ENCODE measurements at places on chromosomes 2 and 18. TPM values are rescaled to one million over a fixed set of nuclear protein-coding genes. Genes with fewer than 3 reads are reported as not detected.

- no peak for DNase-seq
These were observed 40.5 kb upstream of the NABP1 start for GRCh38 chr2:191637182-191638078.

GRCh38 chr18:29234751-29235150 lies 1057.8 kb upstream of the CDH2 start:
- DNase-seq = no peak

DNA sequence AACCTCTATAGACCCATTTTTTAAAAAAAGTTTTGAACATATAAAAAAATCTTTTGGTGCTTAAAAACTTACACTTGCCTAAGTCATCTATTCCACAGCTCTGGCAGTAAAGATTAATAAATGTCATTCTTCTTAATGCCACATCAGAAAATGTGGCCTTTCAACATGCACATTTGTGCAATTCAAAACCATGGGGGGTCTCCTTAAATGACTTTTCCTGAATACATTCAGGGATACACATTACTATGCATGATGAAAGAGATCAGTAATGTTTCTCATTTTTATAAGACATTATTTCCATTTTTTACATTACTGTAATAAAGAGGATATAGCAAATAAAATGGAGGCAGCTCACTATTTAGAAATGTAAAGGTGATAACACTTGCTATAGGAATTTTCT lies 142.3 kb downstream of the RBM43 start:
- no peak for DNase-seq

GRCh38 chr2:217964275-217965161 lies 38.3 kb downstream of the TNS1 start:
- DNase-seq = no peak

DNA sequence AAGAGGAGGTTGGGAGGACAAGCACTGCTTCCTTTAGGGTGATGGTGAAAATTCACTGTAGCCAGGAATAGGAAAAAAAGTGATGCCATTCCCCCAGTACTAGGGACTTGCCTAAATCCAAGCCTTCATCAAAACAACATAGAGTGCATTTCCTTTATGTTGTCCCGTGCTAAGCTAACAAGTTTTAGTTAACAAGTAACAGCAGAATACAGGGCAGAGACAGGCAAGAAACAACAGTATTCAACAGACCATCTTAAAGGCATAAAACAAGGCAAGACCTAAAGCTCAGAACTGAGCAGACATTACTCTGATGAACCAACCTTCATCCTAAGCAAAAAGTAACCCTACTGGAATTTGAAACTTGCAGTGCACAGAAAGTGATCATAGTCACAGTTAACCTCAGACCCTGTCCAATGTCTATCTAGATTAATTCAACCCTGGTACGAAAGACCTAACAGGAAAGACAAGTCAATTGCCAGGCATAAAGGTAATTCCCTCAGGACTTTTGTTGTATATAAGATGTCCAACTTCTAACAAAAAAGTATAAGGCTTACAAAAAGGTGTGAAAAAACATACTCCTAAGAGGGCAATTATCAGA lies 34.4 kb upstream of the GALNT1 start:
- no peak for DNase-seq

GRCh38 chr2:85583667-85584353 lies 421 bp upstream of the VAMP5 start:
- DNase-seq = no peak

DNA sequence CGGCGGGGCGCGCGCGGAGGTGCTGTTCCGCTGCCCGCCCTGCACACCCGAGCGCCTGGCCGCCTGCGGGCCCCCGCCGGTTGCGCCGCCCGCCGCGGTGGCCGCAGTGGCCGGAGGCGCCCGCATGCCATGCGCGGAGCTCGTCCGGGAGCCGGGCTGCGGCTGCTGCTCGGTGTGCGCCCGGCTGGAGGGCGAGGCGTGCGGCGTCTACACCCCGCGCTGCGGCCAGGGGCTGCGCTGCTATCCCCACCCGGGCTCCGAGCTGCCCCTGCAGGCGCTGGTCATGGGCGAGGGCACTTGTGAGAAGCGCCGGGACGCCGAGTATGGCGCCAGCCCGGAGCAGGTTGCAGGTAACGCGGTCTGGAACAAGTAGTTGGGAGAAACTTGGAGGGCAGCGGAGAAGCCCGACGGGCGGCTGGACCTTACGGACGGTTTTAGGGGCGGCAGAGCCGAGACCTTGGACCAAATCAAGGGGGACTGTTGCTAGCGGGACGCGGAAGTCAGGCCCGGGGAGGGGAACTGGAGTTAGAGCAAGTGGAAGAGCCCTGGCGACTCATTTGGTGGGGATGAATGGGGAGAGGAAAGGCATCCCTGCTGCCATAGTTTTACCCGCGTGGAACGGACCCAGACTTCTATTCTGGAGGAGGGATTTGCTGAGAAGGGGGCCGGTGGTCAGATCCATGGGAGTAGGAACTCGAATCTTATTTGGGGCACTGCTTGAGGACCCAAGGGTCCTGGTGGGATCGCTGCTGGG lies 573 bp downstream of the IGFBP2 start:
- no peak for DNase-seq

DNA sequence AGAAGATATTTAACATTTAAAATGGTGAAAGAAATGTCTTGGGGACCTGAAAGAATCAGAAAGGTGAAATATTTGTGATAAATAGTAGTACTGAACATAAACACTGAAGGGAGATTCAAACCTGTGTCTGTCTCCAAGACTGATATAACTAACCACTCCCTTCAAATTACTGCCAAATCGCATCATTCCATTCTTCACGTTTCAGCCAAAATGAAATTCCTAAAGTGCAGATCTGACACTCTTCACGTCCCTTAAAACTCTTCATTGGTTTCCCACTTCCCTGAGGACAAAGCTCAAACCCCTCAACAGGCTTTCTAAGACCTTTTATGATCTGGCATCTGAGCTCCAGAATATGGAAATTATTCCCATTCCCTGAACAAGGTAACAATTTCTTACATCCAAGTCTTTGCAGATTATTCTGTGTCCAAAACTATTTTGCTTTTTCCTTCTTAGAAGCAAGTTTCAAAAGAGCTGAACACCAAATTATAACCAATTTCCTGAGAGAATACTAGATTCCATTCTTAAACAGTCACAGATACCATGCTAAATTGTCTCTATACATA lies 18.9 kb downstream of the SLC8A1 start:
- DNase-seq = no peak

GRCh38 chr2:100675855-100676254 lies 113.1 kb downstream of the PDCL3 start:
- no peak for DNase-seq

GRCh38 chr18:33579349-33580215 lies 1.6 kb downstream of the ASXL3 start:
- DNase-seq = no peak

DNA sequence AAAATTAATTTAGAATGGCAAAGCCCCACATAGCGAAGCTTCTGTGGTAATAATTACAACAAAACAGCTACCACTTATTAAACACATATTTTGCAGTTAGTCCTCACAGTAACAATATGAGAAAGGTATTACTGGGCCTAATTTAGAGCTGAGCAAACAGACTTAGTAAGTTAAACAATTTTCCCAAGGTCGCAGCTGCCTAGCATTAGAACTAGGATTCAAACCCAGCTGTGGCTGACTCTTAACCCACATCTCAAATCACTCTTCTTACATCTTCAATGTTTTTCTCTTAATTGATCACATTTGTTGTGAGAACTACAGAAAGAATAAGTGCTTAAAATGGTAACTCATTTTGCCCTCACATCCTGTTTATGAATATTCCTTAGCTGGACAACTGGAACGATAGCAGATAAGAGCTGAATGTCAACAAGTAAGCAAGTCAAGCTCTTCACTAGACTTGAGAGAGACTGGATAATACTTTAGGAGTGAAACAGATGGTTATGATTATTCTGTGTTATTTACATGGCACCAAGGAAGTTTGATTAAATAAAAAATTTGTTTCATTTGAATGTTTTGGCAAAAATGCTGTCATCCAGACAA lies 59.4 kb upstream of the TMEM17 start:
- no peak for DNase-seq

GRCh38 chr2:16252251-16252650 lies 311.9 kb downstream of the MYCN start:
- no peak for DNase-seq

DNA sequence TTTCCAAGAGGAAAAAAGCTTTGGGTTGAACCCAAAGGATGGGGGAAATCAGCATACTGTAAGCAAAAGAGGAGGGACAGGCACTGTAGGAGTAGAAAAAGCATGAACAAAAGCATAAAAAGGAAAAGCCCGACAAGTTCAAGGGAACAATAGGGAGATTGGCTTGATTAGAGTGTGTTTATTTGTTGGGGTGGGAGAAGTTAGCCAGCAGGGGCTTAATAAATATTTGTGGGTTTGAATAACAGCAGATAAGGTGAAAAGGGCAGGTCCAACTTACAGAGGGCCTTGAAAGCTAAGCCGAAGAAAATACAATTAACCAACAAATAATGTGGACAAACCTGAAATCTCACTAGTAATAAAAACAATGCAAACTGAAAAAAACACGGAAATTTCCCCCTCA lies 126.7 kb downstream of the THADA start:
- DNase-seq = no peak

DNA sequence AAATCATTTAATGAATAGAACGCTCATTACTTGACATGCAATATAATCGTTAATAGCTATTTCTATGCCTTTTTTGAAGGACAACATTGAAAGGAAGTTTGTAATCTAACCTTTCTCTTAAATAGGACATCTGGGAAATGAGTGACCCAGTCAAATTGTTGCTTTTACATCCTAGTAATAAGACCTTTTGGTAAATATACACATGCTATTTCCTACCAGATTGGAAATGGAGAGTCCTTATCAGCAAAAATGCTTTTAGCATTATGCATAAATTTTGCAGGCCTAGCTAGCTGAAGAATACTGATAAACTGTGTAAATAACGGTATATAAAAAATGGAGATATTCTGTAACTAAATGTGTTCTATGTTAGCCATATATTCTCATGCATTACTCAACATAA lies 567.3 kb upstream of the DSEL start:
- no peak for DNase-seq

DNA sequence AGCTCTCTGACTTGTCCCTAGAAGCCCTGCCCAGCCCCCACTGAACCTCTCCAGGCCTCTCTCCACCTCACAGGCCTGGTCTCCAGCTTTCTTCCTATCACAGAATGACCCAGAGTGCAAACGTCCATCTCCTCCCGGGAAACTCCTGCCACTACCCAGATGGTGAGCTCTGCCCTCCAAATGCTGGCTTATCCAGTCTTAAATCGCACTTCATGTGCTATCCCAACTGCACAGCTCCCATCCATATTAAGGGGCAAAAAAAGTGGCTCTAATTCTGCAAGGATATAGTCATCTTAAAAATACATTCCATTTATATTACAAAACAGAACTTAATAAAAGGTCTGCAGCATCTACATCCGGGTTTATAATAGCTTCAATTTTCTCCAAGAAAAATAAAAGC lies 70.8 kb upstream of the CDC42EP3 start:
- DNase-seq = no peak

GRCh38 chr2:236109061-236109460 lies 59.1 kb downstream of the GBX2 start:
- no peak for DNase-seq

- no peak for DNase-seq
These were observed 60.4 kb upstream of the SLC35G4 start for GRCh38 chr18:11548916-11549551.

DNA sequence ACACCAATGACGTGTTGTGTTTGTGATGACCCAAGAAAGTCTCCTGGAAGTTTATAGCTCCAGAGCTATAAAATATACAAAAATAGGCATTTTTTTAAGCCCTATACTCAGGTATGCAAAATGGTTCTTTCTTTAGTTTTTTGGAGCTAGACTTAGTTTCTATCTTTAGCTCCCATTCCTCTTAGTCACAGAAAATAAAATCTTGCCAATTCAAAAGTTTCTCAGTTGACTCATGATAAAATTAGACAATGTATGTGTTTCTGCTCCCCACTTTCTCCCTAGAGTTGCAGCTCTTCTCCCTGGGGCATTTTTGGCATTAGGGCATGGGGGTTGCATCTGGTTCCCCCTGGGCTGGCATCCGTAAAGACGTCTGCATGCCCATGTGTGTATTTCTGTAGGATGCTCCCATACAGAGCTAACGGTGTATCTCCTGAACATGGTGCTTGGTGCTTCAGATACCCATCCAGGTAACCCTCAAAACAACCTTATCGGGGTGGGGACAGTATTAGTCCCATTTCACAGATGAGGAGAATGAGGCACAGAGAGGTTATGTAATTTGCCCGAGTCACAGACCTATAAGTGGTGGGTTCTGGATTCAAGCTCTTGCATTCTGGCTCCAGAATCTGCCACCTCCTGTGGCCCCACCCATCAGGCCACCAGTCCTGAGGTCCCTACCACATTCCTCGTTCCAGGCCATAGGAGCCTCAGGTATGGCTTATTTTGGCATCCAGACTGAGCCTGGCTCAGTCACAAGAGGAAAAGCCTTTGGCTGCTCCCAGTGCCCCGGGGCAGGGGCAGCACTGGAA lies 43.1 kb upstream of the ASAP2 start:
- DNase-seq = no peak

- no peak for DNase-seq
These were observed 324.4 kb downstream of the TSN start for GRCh38 chr2:122079844-122080243.

- DNase-seq = peak; percentile 45
These were observed 23.9 kb upstream of the CCDC68 start for GRCh38 chr18:54983041-54983686.

DNA sequence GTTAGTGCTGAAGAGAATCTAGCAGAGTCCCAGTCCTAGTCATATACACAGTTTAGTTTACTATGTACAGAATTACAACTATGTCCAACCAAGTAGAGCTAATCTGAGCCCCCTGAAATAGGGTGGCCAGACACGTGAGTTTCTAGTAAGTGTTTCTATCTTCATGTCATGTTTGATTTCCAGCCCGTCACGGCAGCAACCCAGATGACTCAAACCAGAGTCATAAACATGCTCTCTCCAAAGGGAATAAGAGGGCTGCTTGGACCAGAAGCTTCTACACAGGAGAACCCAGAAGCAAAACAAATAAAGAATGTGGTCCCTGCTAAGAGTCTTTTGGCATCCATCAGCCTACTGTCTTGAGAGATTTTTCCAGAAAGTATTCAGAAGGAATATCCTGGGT lies 64.9 kb upstream of the WIPF1 start:
- DNase-seq = no peak

Gene COL6A3
- polyA plus RNA-seq = 235 TPM

Gene SERPINB2
- 0.10 TPM for polyA plus RNA-seq

Gene ZNF521
- polyA plus RNA-seq = 42.2 TPM

Gene OR6B2
- polyA plus RNA-seq = not detected

Gene RGPD4
- 0.03 TPM for polyA plus RNA-seq

Gene ZSWIM2
- polyA plus RNA-seq = not detected

Gene TUBA3D
- 2.0 TPM for polyA plus RNA-seq

Gene TPRKB
- polyA plus RNA-seq = 78.6 TPM

Gene ACOXL
- 1.1 TPM for polyA plus RNA-seq

Gene SERPINB3
- polyA plus RNA-seq = 0.12 TPM

Gene AOX1
- polyA plus RNA-seq = 2.6 TPM

Gene NYAP2
- 0.17 TPM for polyA plus RNA-seq
